ENCODE measurements at places on chromosomes 12 and 14. TPM values are rescaled to one million over a fixed set of nuclear protein-coding genes. Genes with fewer than 3 reads are reported as not detected.

DNA sequence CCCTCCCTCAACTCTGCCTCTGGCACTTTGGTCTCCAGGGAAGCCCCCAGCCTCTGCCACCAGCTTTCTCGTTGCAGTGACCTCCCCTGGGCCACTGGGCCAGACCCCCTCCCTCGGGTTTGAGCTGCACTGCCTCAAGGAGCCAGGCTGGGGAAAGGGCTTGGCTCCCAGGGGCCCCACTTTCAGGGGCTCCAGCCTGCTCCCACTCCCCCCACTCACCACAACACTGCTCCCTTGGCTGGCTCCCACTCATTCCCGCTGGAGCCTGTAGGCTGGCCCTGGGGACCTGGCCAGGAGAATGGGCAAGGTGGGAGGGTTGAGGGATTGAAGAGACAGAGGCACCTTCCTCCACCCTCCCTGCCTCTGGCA, 19.3 kb upstream of the KIF26A start:
- H3K27ac ChIP-seq = no peak overlapping the region
- DNase-seq = no peak
- H3K27me3 ChIP-seq = no peaks in the 10 kb centered on the region

- no peak for DNase-seq
- no peaks in the 10 kb centered on the region for H3K27me3 ChIP-seq
- no peak overlapping the region for H3K27ac ChIP-seq
- no peaks in the 10 kb centered on the region for H3K4me1 ChIP-seq
These were observed 86.3 kb downstream of the PDE6H start for GRCh38 chr12:15059123-15059522.

GRCh38 chr12:62522984-62523383, 56.4 kb downstream of the MON2 start:
- DNase-seq = no peak
- H3K27me3 ChIP-seq = no peaks in the 10 kb centered on the region
- no peak overlapping the region for H3K4me3 ChIP-seq
- peaks cover 12% of the 10 kb centered on the region for H3K4me1 ChIP-seq
- H3K27ac ChIP-seq = no peak overlapping the region

- no peak overlapping the region for H3K4me3 ChIP-seq
- peak overlapping the region; percentile 51 for H3K27ac ChIP-seq
- H3K27me3 ChIP-seq = no peaks in the 10 kb centered on the region
- DNase-seq = no peak
These were observed 77.1 kb upstream of the ACTN1 start for GRCh38 chr14:69055999-69056788.

Gene CHGA
- not detected for total RNA-seq

DNA sequence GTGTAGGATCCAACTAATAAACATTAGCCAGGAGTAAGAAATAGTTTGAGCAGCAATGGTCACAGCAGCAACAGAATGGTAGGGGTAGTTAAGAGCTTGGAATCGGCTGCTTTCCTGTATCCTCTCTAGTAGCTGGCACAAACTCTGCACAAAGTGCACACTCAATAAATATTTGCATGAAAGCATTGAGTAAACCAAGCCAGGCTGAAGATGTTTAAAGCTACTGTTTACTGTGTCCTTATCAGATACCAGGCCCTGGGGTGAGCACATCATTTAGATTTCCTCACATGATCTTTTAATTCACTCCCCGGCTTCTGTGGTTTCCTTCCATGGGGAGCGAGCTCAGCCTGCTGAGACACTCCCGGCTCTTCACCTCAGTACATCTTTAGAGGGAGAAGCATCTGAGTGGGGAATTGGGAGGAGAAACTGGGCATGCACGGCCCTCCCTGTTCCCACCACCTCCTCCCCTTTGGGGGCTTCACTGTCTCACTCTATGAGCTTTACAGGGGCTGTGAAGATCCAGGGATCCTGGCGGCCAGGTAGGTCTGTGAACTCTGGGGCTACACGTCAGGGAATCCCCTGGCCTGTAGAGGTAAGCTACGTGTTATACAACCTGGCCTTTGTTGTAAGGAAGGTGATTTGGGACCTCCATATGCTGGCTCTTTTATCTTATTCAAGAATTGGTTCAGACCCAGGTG, 107.2 kb upstream of the VASH1 start:
- H3K4me3 ChIP-seq = no peak overlapping the region
- H3K27ac ChIP-seq = no peak overlapping the region
- DNase-seq = no peak
- H3K36me3 ChIP-seq = no peaks in the 10 kb centered on the region
- H3K27me3 ChIP-seq = no peaks in the 10 kb centered on the region

Gene TAS2R43
- total RNA-seq = not detected

Gene KLRF2
- total RNA-seq = not detected

DNA sequence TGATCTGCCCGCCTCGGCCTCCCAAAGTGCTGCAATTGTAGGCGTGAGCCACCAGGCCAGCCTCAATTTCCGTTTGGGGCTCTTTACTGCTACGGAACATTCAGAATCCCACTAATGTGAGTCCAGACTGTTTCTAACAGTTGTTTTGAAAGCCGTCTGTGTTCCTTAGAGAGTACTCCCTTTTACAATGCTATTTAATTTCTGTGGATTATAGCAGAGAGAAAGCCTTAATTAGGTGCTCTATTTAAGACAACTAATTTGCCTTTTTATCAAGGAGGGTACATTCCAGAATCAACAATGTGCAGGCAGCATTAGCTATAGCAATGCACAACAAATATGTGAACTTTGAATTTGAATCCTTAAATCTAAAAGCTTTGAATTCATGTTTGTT, 2.8 kb upstream of the SAV1 start:
- H3K4me3 ChIP-seq = no peak overlapping the region
- peaks cover 32% of the 10 kb centered on the region for H3K4me1 ChIP-seq
- DNase-seq = no peak

DNA sequence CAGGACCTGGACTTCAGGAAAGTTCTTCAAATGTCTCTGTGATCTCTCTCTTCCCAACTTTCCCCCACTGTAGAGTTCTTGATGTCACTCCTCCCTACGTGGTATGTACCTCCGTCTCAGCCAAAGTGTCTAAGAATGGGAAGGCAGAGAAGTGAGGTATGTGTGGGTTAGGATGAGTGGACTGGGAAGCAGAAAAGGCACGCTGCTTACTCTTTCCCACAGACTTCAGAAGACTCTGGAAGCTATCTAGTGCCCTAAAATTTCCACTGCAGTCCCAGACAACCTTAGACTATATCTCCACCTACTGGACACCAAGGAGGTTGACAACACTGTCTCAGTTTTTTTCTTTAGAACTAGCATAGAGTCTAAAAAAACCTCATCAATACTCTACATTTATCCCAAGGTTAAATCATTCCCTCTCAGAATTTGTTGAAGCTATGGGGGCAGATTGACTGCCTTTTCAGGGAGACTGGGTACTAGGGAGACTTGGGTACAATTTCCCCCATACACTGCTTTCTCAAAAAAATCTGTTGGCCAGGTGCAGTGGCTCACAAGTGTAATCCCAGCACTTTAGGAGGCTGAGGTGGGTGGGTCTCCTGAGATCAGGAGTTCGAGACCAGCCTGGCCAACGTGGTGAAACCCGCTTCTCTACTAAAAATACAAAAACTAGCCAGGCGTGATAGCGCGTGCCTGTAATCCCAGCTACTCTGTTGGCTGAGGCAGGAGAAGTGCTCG, 20.6 kb upstream of the ITGA5 start:
- no peak overlapping the region for H3K27ac ChIP-seq
- H3K36me3 ChIP-seq = no peaks in the 10 kb centered on the region
- H3K4me3 ChIP-seq = no peak overlapping the region
- H3K27me3 ChIP-seq = no peaks in the 10 kb centered on the region
- no peaks in the 10 kb centered on the region for H3K4me1 ChIP-seq

DNA sequence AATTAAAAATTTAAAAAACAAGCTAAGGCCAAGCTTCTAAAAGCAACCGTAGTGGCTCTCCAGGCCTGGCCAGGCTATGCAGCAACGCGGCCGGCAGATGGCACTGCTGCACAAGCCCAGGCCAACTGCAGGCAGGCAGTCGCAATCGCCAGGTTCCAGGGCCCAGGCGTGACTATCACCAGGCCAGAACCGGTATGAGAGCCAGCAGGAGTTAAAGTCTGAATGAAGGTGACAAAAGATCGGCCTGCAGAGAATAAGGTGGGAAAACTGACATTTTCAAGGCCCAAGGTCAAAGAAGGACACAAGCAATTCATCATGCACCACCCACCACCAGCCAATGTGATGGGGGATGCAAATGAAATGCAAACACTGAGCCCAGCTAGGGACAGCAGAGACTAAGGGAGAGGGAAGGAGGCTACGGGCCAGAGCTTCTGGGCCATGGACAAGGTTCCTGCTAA, 43.6 kb upstream of the ANO2 start:
- H3K4me1 ChIP-seq = no peaks in the 10 kb centered on the region
- no peaks in the 10 kb centered on the region for H3K36me3 ChIP-seq
- DNase-seq = peak; percentile 82

GRCh38 chr12:95215949-95216348, 1.3 kb downstream of the FGD6 start:
- no peak for DNase-seq
- H3K4me3 ChIP-seq = peak overlapping the region; percentile 75
- no peaks in the 10 kb centered on the region for H3K36me3 ChIP-seq
- no peaks in the 10 kb centered on the region for H3K27me3 ChIP-seq

GRCh38 chr14:87312169-87312893, 680.7 kb downstream of the GALC start:
- no peaks in the 10 kb centered on the region for H3K4me1 ChIP-seq
- H3K4me3 ChIP-seq = no peak overlapping the region
- no peak overlapping the region for H3K27ac ChIP-seq
- no peaks in the 10 kb centered on the region for H3K27me3 ChIP-seq
- no peaks in the 10 kb centered on the region for H3K36me3 ChIP-seq
- no peak for DNase-seq

- H3K36me3 ChIP-seq = no peaks in the 10 kb centered on the region
- peaks cover 56% of the 10 kb centered on the region for H3K4me1 ChIP-seq
These were observed 52.7 kb downstream of the RASSF3 start for GRCh38 chr12:64663015-64663414.

GRCh38 chr12:101823039-101823438, 7.7 kb downstream of the GNPTAB start:
- no peak for DNase-seq
- H3K4me1 ChIP-seq = no peaks in the 10 kb centered on the region
- no peak overlapping the region for H3K4me3 ChIP-seq
- H3K27ac ChIP-seq = no peak overlapping the region
- no peaks in the 10 kb centered on the region for H3K27me3 ChIP-seq
- H3K36me3 ChIP-seq = no peaks in the 10 kb centered on the region

Gene SH2B3
- total RNA-seq = 16.1 TPM

Gene CSRP2
- 27.9 TPM for total RNA-seq

Gene CIROP
- not detected for total RNA-seq

Gene DICER1
- total RNA-seq = 56.0 TPM

DNA sequence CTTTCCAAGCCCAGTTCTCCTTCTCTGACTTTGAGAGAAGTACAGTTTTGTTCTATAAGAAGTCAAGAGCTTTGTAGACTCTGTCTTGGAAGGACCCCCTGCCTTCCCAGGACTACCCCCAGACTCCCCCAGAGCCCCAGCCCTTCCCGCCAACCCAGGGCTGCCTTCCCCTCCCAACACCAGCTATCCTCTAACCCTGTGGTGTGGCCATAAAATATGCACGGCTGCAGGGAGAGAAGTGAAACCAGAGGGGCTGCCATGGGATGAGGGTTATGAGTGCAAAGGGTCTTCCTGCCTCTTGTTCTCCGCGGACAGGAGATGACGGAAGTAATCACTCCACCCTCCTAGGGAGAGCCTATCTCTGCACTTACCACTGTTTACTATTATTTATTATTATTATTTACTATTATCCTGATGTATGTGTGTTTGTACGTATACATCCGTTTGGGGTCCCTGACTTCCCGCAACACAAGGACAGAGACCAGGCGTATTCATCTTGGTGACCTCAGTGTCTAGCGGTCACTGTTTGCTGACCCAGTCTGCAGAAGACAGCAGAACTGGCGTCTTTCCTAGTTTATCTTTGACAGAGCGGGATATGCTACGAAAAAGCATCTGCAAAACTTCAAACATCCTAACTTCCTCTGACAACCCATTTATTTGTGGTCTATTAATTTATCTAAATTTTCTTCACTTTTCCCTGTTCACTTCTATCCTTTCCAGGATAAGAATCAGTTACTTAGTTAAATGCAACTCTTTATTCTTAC, 3.5 kb upstream of the SCNN1A start:
- H3K27me3 ChIP-seq = no peaks in the 10 kb centered on the region
- H3K4me1 ChIP-seq = peaks cover 60% of the 10 kb centered on the region
- no peaks in the 10 kb centered on the region for H3K36me3 ChIP-seq

- no peaks in the 10 kb centered on the region for H3K27me3 ChIP-seq
- peak overlapping the region; percentile 43 for H3K4me3 ChIP-seq
- peaks cover 7% of the 10 kb centered on the region for H3K4me1 ChIP-seq
- H3K36me3 ChIP-seq = no peaks in the 10 kb centered on the region
- no peak for DNase-seq
These were observed 640 bp upstream of the ZFYVE1 start for GRCh38 chr14:73027546-73027945.

- peaks cover 4% of the 10 kb centered on the region for H3K4me1 ChIP-seq
- H3K27me3 ChIP-seq = no peaks in the 10 kb centered on the region
- DNase-seq = no peak
- H3K36me3 ChIP-seq = no peaks in the 10 kb centered on the region
These were observed 3.0 kb upstream of the RBMS2 start for GRCh38 chr12:56518570-56518969.

GRCh38 chr12:4169531-4169930, 104.0 kb upstream of the CCND2 start:
- peaks cover 5% of the 10 kb centered on the region for H3K4me1 ChIP-seq
- H3K27me3 ChIP-seq = no peaks in the 10 kb centered on the region
- H3K36me3 ChIP-seq = no peaks in the 10 kb centered on the region
- no peak overlapping the region for H3K27ac ChIP-seq
- no peak overlapping the region for H3K4me3 ChIP-seq

- no peaks in the 10 kb centered on the region for H3K36me3 ChIP-seq
- no peak overlapping the region for H3K27ac ChIP-seq
- peaks cover 21% of the 10 kb centered on the region for H3K4me1 ChIP-seq
- H3K27me3 ChIP-seq = no peaks in the 10 kb centered on the region
- DNase-seq = no peak
- no peak overlapping the region for H3K4me3 ChIP-seq
These were observed 83.5 kb downstream of the PTPRR start for GRCh38 chr12:70837026-70837425.

- no peaks in the 10 kb centered on the region for H3K27me3 ChIP-seq
- peaks cover 18% of the 10 kb centered on the region for H3K4me1 ChIP-seq
- no peak overlapping the region for H3K4me3 ChIP-seq
- no peaks in the 10 kb centered on the region for H3K36me3 ChIP-seq
- no peak overlapping the region for H3K27ac ChIP-seq
- DNase-seq = no peak
These were observed 143.2 kb downstream of the ZFP36L1 start for GRCh38 chr14:68649476-68650189.

Gene TAS2R42
- total RNA-seq = not detected

GRCh38 chr12:22880331-22880730, 255.4 kb downstream of the ETNK1 start:
- H3K27me3 ChIP-seq = no peaks in the 10 kb centered on the region
- no peaks in the 10 kb centered on the region for H3K36me3 ChIP-seq
- H3K4me1 ChIP-seq = no peaks in the 10 kb centered on the region
- no peak overlapping the region for H3K27ac ChIP-seq
- no peak overlapping the region for H3K4me3 ChIP-seq
